ENCODE measurements at places on chromosomes 11 and 22.

DNA sequence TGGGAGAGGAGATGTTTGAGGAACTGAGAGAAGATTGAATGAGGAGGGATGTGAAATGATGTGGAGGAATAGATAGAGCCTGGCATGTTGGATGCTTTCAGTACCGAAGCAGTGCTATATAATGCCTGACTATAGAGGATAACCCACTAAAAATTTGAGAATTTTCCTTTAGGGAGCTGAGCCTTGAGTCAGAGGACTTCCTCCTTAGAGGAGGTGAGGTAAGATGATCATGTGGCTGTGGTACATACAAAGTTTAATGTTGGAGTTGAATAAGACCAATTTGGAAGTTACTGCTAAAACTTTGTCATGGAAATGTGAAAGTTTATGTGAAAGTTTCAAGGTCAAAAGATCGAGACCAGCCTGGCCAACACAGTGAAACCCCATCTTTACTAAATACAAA is 66.9 kb downstream of the YAP1 start:
- no peak for DNase-seq

- peak; percentile 13 for DNase-seq
Measured at GRCh38 chr11:118789501-118790356, 1.2 kb downstream of the DDX6 start.

- no peak for DNase-seq
Measured at GRCh38 chr11:133955945-133956421, 785 bp downstream of the IGSF9B start.

GRCh38 chr22:37559901-37560607 is at the start of gene CDC42EP1:
CDC42EP1 (plus strand) TSS chr22:37560480; CDS start chr22:37566350, 5,870 bp downstream.
- no peak for DNase-seq

DNA sequence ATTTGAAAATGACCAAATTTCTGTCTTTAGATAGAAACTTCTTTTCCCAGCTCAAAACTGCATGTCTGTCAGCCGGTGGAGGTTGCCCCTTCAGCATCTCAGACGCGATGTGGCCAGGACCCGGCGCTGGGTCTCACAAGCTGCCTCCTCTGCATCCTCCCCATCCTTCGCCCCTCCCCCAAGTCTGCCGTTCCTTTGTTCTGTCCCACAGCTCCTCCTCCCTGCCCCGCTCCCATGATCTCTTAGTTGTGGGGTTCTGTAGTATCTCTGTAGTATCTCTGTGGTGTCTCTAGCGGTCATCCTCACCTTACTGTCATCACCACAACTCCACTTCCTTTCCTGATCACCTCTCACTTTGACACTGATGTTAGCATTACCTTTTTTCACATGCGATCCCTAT is 49.9 kb downstream of the TRAF6 start:
- no peak for DNase-seq

DNA sequence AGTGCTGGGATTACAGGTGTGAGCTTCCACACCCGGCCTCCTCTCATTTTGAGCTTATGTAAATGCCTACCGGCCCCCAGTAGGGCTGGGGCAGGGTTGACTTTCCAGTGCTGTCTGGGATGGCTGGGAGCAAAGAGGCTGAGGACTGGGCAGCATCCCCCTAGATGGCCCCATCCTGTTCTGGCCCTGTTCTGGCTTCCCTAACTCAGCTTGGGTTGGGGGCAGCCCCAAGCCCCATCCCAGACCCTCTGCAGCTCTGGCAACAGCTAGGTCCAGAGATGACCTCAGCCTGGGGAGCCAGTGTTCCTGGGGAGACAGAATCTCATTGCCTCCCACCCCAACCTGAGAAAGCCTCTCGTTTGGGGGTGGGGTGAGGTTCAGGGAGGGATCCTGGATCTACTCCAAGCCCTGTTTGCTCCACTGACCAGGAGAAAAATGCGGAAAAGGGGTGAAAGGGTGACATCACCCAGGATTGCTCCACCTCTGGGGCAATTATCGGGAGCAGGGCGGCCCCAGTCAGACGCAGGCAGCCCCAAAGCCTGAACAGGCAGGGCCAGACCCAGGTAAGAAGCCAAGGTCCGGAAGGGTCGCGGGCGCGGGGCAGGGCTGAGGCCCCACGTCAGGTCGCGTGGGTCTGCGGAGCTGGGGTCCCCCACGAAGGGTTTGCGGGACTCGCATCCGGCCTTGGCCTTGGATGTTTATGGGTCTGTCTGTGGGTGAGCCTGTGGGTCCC is at the start of gene PNPLA2:
PNPLA2 (plus strand) TSS at position 519 of the 733 bp plus-strand sequence. CDS start 805 bp downstream, outside the sequence.
- no peak for DNase-seq
